ENCODE measurements at places on chromosomes 13 and 19. TPM values are rescaled to one million over a fixed set of nuclear protein-coding genes. Genes with fewer than 3 reads are reported as not detected.
A peak's percentile ranks its signal among the peaks of the same experiment; 100 is the strongest.

GRCh38 chr19:16862826-16863415, 25.9 kb upstream of the F2RL3 start:
- no peak for DNase-seq

SYNE4 gene
- polyA plus RNA-seq, result 0.27 TPM

DNA sequence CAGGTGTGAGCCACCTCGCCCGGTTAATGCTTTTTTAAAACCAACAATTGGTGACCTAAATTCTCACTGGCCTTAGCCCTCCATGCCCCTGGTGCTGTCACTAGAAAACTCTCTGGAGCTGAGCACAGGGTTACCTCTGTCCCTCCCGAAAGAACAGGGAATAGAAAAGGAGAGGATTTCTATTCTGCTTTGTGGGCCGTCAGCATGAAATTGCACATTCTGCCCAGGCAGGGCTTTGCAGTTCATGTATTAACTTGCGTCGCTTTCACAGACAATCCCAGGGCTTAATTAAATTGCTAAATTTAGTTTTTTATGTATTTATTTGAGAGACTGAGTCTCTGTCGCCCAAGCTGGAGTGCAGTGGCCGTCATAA, 583 bp upstream of the ZNF480 start:
- DNase-seq, result peak; percentile 6

- peak; percentile 68 for DNase-seq
Observed at GRCh38 chr19:50358483-50359327, 6.7 kb downstream of the NAPSA start.

- no peak for DNase-seq
Observed at GRCh38 chr13:83667606-83668005, 214.7 kb downstream of the SLITRK1 start.

DNA sequence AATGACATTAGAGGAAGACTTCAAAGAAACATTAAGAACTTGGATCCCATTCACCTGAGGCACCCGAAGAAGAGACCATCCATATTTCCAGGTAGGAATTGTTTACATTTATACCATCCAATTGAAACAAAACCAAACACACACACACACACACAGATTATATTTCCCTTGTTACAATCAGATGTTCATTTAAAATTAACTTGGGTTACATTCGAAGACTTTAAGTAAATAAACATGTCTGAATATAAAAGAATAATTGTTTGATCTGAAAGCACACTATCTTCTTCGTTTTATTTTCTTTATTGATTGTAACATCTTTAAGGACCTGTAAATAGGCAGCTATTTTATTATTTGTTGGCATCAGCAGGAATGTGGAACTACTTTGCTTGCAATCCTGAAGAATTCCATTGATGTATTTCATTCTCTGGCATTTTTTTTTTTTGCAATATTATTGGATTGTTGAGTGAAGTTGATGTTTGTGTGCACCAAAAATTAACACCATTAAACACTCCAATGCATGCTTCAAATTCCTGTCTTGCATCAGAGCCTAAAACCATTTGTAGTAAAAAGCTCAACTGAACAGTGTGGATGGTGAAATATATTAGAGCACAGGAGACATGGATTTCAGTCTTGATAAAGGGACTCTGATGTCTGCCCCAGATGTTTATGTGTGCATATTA, 85.3 kb upstream of the FRY start:
- no peak for DNase-seq

NLRP4 gene
- not detected for polyA plus RNA-seq

DNA sequence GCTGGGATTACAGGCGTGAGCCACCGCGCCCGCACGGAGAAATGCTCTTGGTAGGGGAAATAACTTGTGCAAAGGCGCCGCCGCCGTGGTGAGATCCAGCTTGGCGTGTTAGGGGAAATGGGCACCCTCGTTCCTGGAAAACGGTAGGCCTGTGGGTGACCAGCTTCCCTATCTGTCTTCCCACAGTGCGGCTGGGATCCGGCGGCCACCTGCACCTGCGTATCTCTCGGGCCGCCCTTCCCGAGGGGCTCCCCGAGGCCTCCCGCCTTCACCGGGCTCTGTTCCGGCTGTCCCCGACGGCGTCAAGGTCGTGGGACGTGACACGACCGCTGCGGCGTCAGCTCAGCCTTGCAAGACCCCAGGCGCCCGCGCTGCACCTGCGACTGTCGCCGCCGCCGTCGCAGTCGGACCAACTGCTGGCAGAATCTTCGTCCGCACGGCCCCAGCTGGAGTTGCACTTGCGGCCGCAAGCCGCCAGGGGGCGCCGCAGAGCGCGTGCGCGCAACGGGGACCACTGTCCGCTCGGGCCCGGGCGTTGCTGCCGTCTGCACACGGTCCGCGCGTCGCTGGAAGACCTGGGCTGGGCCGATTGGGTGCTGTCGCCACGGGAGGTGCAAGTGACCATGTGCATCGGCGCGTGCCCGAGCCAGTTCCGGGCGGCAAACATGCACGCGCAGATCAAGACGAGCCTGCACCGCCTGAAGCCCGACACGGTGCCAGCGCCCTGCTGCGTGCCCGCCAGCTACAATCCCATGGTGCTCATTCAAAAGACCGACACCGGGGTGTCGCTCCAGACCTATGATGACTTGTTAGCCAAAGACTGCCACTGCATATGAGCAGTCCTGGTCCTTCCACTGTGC, 2.4 kb downstream of the GDF15 start:
- peak; percentile 90 for DNase-seq

RFPL4AL1 gene
- polyA plus RNA-seq, result not detected

GRCh38 chr13:72384879-72385278, 342.6 kb downstream of the MZT1 start:
- DNase-seq, result no peak

DNA sequence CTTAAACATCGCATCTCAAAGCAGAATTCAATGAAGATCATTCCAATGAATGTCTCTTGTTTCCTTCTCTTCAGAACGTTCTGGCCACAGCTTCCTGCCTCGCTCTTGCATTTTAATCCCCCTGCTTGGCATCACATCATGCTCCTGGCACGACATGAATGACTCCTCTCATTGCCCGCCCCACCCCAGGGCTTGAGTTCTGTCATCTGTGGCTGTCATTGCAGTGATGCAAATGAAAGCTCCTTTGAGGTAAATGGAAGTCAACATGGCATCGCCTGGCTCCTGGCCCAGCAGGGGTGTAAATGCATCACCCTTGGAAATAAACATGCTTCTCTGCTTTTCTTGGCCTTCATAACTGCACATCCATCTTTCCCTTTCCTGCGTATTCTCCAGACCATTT, 48.6 kb downstream of the SCEL start:
- peak; percentile 12 for DNase-seq

DHRS12 gene
- polyA plus RNA-seq, result 14.9 TPM

PGLYRP2 gene
- not detected for polyA plus RNA-seq

DNA sequence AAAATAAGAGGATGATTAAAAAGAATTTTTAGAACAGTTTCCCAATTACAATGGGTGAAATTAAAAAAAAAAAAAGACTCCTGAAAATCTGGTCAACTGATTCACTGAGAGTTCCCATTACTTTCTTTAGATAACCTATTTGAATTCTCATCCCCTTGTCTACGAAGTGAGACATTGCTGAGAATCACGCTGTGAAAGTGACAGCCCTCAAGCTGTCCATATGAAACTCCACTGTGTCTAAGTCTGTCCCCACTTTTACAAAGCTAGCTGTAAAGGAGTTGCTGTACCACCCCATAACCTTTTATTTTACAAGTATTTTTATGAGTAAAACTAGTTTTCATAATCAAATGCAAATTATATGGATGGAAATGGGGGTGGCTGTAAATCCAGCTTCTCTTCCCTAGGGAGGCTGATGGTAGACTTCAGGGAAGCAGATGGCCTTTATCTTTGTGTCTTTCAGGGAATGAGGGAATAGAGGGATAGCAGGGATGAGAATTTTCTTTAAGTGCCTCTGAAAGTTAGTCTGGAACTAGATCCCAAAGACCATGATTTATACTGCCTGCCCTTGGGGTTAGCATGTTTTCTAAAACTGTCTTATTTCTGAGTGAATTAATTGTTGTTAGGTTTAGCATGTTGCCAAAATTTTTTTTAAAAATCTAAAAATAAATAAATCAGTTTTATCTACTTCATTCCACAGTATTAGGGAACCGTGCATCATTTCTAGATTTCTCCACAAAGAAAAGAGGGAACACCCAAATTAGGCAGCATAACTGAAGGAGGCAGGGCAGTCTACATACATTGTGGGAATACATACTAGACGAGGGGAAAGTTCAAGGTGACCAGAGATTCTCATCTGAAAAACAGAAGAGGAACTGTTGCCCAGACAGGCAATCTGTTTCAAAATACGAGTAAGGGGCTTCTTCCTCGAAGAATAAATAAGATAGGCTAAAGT, 1219.1 kb downstream of the UQCRFS1 start:
- no peak for DNase-seq

- DNase-seq, result no peak
Observed at GRCh38 chr19:10836479-10837330, 693 bp upstream of the TMED1 start.

DNA sequence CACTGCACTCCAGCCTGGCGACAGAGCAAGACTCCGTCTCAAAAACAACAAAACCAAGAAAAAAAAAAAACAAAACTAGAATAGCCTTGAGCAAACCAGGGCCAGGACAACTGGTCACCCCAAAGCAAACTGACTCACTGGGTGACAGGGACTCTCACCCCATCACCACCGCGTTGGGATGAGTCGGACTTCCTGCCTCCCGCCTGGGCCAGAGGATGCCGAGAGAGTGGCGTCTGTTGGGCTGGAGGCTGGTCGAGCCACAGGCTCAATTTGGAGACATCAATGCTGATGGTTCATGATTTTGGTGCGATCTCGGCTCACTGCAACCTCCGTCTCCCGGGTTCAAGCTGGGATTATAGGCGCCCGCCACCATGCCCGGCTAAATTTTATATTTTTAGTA, 11.6 kb downstream of the TMPRSS9 start:
- DNase-seq, result no peak

GRCh38 chr19:13483215-13483614, 23.1 kb downstream of the CACNA1A start:
- DNase-seq, result no peak

GRCh38 chr19:12453495-12453894, 12.7 kb upstream of the ZNF443 start:
- no peak for DNase-seq

KANK3 gene
- 15.8 TPM for polyA plus RNA-seq

TYROBP gene
- polyA plus RNA-seq, result 25.8 TPM

CABP5 gene
- not detected for polyA plus RNA-seq

GRCh38 chr19:17797424-17798201, 2.7 kb downstream of the B3GNT3 start:
- no peak for DNase-seq

CLEC4M gene
- polyA plus RNA-seq, result not detected

GRCh38 chr19:23560051-23560450, 127.0 kb downstream of the ZNF675 start:
- no peak for DNase-seq

- DNase-seq, result no peak
Observed at GRCh38 chr19:58098682-58098998, 609 bp upstream of the ZSCAN18 start.

EMP3 gene
- polyA plus RNA-seq, result 149 TPM

DNA sequence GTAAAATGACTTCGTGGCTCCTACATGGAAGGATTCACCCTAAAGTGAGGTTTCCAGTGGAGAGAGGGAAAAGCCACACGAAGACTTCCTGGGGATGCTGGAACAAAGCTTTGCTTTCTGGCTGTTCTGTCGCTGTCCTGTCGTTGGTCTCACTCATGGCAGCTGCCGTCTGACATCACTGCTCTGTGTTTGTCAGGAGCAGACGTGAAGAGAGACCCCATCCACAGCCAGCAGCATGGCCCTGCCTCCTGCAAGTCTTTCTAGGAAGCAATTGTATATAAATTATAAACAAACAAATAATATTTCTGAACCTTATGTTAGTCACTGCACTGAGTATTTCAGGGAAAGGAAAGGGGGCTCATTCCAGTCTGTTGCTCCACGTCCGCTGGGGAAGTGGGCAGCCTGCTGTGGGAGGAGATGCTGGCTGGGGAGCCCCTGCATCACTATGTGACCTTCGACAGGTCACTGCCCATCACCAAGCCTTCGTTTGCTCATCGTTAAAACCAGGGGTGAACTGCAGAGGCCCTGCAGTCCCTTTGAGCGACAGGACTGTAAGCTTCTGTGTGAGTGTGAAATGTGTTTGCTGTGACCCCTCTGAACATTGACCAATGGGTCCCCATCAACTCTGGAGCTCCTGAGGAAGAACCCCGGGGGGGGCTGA, 151.0 kb downstream of the DCT start:
- no peak for DNase-seq

DNA sequence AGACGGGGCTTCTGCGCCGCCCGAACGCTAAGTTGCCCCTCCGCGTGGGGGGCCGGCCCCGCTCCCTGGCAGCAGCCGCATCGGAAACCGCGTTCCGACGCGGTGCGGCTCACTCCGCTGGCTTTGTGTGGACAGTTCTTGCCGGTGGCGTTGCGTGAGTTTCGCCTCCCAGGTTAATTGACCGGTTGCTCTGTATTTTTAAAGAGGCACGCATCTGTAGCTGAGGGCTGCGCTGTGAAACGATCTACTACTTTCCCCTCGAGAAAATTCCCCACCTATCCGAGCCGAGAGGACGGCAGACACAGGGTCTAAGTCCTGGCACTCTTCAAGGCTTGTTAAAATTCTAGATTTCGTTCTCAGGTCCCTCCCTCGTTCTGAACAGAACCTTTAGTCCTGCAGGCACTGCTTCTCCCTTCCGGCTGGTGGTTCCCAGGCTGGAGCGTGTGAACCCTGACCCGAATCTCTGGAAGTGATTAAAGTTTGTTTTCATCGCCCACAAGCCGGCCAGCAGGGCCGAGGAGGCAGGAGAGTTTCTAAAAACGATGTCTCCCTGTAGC, 933 bp downstream of the ARHGEF7 start:
- peak; percentile 72 for DNase-seq

GRCh38 chr19:58346961-58347929, 6.0 kb downstream of the A1BG start:
- peak; percentile 18 for DNase-seq

- no peak for DNase-seq
Observed at GRCh38 chr19:46081928-46082727, 41.3 kb upstream of the IGFL4 start.

GRCh38 chr19:35265126-35265899, 3.4 kb upstream of the USF2 start:
- DNase-seq, result no peak

GSX1 gene
- not detected for polyA plus RNA-seq

- no peak for DNase-seq
Observed at GRCh38 chr13:94613051-94613450, 11.4 kb downstream of the GPR180 start.

- no peak for DNase-seq
Observed at GRCh38 chr13:105231579-105231978, 1303.9 kb downstream of the EFNB2 start.

DNA sequence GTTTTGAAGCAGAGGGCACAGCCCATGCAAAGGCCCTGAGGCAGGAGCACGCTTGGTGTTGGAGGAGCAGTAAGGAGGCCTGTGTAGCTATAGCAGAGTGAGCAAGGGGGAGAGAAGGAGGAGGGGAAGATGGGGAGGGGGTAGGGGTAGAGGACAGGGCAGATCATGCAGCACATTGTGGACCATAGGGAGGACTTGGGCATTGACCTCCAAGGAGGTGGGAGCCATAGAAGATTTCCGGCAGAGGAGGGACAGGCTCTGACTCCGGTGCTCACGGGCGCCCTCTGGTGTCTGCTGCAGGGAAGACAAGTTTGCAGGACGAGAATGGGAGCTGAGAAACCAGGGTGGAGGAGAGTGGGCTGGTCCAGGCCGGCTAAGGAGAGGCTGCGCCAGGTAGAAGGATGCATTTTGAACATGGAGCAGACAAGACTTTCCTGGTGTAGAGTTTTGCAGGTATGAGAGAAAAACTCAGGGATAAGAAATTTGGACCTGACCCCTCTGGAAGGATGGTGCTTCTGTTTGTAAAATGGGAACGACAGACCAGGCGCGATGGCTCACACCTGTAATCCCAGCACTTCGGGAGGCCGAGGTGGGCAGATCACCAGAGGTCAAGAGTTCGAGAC, 13.7 kb upstream of the CREB3L3 start:
- DNase-seq, result peak; percentile 27

All from hindlimb muscle (tissue), 1 donor.